Smooth muscle cell of bladder (primary cell): ENCODE measurements at places on chromosomes 2 and 18. TPM values are rescaled to one million over a fixed set of nuclear protein-coding genes. Genes with fewer than 3 reads are reported as not detected.

Gene TRIP12
- 213 and 259 TPM in 2 replicates for total RNA-seq

Gene SP5
- not detected in 2 replicates for total RNA-seq

Gene RAB31
- 51.2 and 58.7 TPM in 2 replicates for total RNA-seq

Gene ATP6V1B1
- 0.18 and 0.71 TPM in 2 replicates for total RNA-seq

Gene SIX2
- total RNA-seq: under 0.01 and 0.18 TPM in 2 replicates

Gene INHA
- 0.28 and 0.46 TPM in 2 replicates for total RNA-seq

Gene LRRC30
- not detected in 2 replicates for total RNA-seq

Gene EML6
- 1.8 and 5.5 TPM in 2 replicates for total RNA-seq

Gene ZNF385B
- total RNA-seq: 0.09 TPM in 1 of 2 replicates, not detected in the other

Gene GALNT13
- 17.2 and 40.3 TPM in 2 replicates for total RNA-seq

Gene DNAH6
- total RNA-seq: 0.09 and 0.14 TPM in 2 replicates

Gene GFPT1
- total RNA-seq: 56.5 and 63.1 TPM in 2 replicates

Gene ANO7
- 0.43 and 0.83 TPM in 2 replicates for total RNA-seq

Gene GPR45
- total RNA-seq: not detected in 2 replicates

Gene TCF23
- not detected in 2 replicates for total RNA-seq

Gene COL3A1
- total RNA-seq: 5,666 and 6,441 TPM in 2 replicates
